Chondrocyte (in vitro differentiated cells): ENCODE measurements at places on chromosomes 7 and 10. TPM values are rescaled to one million over a fixed set of nuclear protein-coding genes. Genes with fewer than 3 reads are reported as not detected.

GRCh38 chr7:141533149-141533949 lies 17.9 kb upstream of the AGK start:
- no peaks in the 10 kb centered on the region for H3K36me3 ChIP-seq
- peak overlapping the region; percentile 22 for H3K27ac ChIP-seq
- peaks cover 22% of the 10 kb centered on the region for H3K27me3 ChIP-seq
- DNase-seq = no peak

- H3K27me3 ChIP-seq = no peaks in the 10 kb centered on the region
- H3K4me3 ChIP-seq = no peak overlapping the region
- H3K4me1 ChIP-seq = peaks cover 23% of the 10 kb centered on the region
- H3K36me3 ChIP-seq = peaks cover 2% of the 10 kb centered on the region
- DNase-seq = no peak
- H3K27ac ChIP-seq = no peak overlapping the region
Observed at GRCh38 chr7:138257459-138258196, 181.4 kb downstream of the AKR1D1 start.

- no peaks in the 10 kb centered on the region for H3K27me3 ChIP-seq
- H3K4me3 ChIP-seq = no peak overlapping the region
- H3K4me1 ChIP-seq = no peaks in the 10 kb centered on the region
- no peak for DNase-seq
- no peaks in the 10 kb centered on the region for H3K36me3 ChIP-seq
Observed at GRCh38 chr7:57423768-57424167, 26.2 kb upstream of the ZNF716 start.

Gene CCDC146
- total RNA-seq = 3.0 to 5.1 TPM (median 3.1 TPM) in 3 replicates

- peaks cover 22% of the 10 kb centered on the region for H3K4me1 ChIP-seq
- peaks cover 34% of the 10 kb centered on the region for H3K36me3 ChIP-seq
Observed at GRCh38 chr7:107967420-107967819, 35.5 kb downstream of the LAMB1 start.

GRCh38 chr7:121343302-121343701 lies 14.5 kb downstream of the WNT16 start:
- no peaks in the 10 kb centered on the region for H3K27me3 ChIP-seq
- no peak overlapping the region for H3K4me3 ChIP-seq
- no peak overlapping the region for H3K27ac ChIP-seq
- peaks cover 10% of the 10 kb centered on the region for H3K4me1 ChIP-seq
- no peak for DNase-seq

Gene HTR7
- total RNA-seq = 0.32 to 0.33 TPM in 2 of 3 replicates, not detected in the other

DNA sequence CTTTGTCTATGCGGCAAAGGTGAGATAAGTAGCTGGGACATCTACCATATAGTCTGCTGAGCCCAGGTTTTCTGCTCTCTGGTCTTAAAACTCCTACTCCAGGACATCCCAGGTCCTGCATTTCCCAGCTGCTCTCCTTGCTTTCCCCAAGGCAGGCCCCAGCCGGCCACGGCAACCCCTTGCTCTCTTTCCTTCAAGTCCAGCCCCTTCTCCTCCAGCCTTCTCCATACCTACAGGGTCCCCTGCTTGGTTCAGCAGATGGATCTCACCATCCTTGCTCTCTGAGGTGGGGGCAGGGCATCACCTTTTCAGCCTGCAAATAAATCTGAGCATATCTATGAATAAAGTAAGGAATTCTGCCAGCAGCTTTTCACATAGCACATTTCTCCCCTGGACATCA lies 8.7 kb downstream of the GIMAP5 start:
- H3K4me1 ChIP-seq = no peaks in the 10 kb centered on the region
- no peaks in the 10 kb centered on the region for H3K36me3 ChIP-seq
- no peak overlapping the region for H3K27ac ChIP-seq
- no peak for DNase-seq
- peaks cover 5% of the 10 kb centered on the region for H3K27me3 ChIP-seq

GRCh38 chr10:13658871-13659685 lies 72.3 kb downstream of the PRPF18 start:
- no peak overlapping the region for H3K4me3 ChIP-seq
- H3K27me3 ChIP-seq = no peaks in the 10 kb centered on the region
- peaks cover 12% of the 10 kb centered on the region for H3K4me1 ChIP-seq
- no peak for DNase-seq
- H3K36me3 ChIP-seq = peaks cover 32% of the 10 kb centered on the region
- no peak overlapping the region for H3K27ac ChIP-seq

DNA sequence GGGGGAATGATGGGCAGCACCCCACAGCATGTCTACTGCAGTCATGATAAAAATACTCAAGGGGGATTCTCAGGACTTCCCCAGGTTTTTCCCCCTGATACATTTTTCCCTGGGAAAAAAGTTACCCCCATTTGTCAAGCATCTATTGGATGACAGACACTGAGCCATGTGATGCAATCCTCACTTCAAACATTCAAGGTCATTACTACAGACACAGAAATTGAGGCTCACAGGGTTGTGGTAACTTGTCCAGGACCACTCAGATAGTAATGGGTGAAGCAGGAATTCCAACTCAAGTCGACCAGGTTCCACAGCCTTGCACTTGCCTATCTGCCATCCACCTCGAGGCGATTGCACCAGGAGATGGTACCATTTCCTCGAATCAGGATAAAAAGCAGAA lies 31.7 kb downstream of the PPP1R3C start:
- H3K27me3 ChIP-seq = no peaks in the 10 kb centered on the region
- peaks cover 71% of the 10 kb centered on the region for H3K4me1 ChIP-seq
- no peak overlapping the region for H3K27ac ChIP-seq
- DNase-seq = no peak
- no peak overlapping the region for H3K4me3 ChIP-seq

Gene SCART1
- total RNA-seq = 2.2 to 6.6 TPM (median 2.4 TPM) in 3 replicates

GRCh38 chr7:98133181-98133580 lies 26.5 kb downstream of the LMTK2 start:
- H3K36me3 ChIP-seq = peaks cover 4% of the 10 kb centered on the region
- H3K27ac ChIP-seq = no peak overlapping the region
- H3K4me3 ChIP-seq = no peak overlapping the region

GRCh38 chr7:50815138-50815537 lies 32.4 kb upstream of the GRB10 start:
- H3K36me3 ChIP-seq = peaks cover 1% of the 10 kb centered on the region
- DNase-seq = no peak
- H3K4me1 ChIP-seq = peaks cover 17% of the 10 kb centered on the region
- H3K27ac ChIP-seq = no peak overlapping the region

Gene VTI1A
- 22.7 to 31.1 TPM (median 23.0 TPM) in 3 replicates for total RNA-seq

Gene ANXA8L1
- 0.27 to 0.97 TPM in 2 of 3 replicates, not detected in the other for total RNA-seq

DNA sequence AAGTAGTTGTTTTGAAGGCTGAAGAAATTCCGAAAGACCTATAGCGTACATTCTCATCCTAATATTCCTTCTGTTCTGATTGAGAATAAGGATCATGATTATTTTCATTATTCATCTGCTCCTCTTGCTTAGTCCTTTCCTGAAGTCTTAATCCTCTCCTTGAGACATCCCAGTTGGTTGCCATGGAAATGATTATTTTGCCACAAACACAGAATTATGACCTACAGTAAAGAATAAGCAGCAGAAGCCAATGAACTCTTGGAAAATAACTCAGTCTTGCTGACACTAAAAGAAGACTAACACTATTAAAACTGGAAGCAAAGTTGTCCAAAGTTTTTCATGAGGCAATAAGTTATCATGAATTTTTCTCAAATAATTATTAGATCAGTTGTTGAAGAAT lies 47.8 kb upstream of the JAZF1 start:
- H3K27ac ChIP-seq = no peak overlapping the region
- no peak for DNase-seq
- no peaks in the 10 kb centered on the region for H3K4me1 ChIP-seq
- no peaks in the 10 kb centered on the region for H3K36me3 ChIP-seq
- H3K27me3 ChIP-seq = no peaks in the 10 kb centered on the region

DNA sequence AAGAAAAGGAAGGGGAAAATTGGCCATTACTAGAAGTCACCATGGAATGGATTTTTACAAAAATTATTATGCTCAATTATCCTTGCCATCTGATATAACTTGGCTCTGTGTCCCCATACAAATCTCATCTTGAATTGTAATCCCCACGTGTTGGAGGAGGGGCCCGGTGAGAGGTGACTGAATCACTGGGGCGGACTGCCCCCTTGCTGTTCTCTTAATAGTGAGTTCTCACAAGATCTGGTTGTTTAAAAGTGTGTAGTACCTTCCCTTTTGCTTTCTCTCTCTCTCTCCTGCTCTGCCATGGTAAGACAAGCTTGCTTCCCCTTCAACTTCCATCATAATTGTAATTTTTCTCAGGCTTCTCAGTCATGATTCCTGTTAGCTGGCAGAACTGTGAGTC lies 1023.6 kb downstream of the XPNPEP1 start:
- no peak overlapping the region for H3K4me3 ChIP-seq
- no peak overlapping the region for H3K27ac ChIP-seq
- H3K36me3 ChIP-seq = no peaks in the 10 kb centered on the region
- H3K27me3 ChIP-seq = no peaks in the 10 kb centered on the region
- no peaks in the 10 kb centered on the region for H3K4me1 ChIP-seq
- DNase-seq = no peak

DNA sequence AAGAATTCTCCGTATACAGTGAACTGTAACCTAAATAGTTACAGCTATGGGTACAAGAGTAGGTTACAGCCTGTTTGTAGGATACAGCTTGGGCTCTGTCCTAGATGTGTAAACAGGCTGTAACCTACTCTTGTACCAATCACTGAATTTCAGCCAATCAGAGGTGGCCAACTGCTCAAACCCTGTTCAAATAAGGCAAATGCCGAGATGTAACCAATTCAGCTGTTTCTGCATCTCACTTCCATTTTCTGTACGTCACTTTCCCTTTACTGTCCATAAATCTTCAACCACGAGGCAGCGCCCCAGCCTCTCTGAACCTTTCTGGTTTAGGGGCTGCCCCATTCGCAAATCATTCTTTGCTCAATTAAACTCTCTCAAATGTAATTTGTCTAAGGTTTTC lies 8.3 kb upstream of the MMP21 start:
- no peak overlapping the region for H3K4me3 ChIP-seq
- no peaks in the 10 kb centered on the region for H3K4me1 ChIP-seq
- no peaks in the 10 kb centered on the region for H3K27me3 ChIP-seq
- DNase-seq = no peak
- no peaks in the 10 kb centered on the region for H3K36me3 ChIP-seq
- H3K27ac ChIP-seq = no peak overlapping the region

GRCh38 chr7:221978-222715 lies 29.8 kb downstream of the FAM20C start:
- H3K4me1 ChIP-seq = peaks cover 15% of the 10 kb centered on the region
- no peak overlapping the region for H3K27ac ChIP-seq
- no peaks in the 10 kb centered on the region for H3K27me3 ChIP-seq
- H3K4me3 ChIP-seq = no peak overlapping the region

DNA sequence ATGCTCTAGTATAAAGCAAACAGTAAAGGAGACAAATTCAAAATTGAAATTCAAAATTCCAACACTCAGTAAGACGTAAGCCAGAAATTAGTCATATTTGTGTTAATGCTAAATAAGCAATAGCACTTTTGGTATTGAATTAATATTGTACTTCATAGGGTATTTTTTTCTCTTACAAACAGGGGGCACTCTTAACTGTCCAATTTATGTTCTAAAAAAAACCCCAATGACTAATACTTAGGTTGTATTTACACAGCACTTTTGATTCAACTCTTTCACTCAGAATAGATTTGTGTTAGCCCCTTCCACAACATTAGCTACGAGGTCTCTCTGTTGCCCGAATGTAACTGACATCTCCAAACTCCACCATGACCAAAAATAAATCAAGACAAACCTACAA lies 284.9 kb upstream of the COBL start:
- H3K27me3 ChIP-seq = no peaks in the 10 kb centered on the region
- no peaks in the 10 kb centered on the region for H3K36me3 ChIP-seq
- no peak overlapping the region for H3K27ac ChIP-seq
- no peak overlapping the region for H3K4me3 ChIP-seq
- no peaks in the 10 kb centered on the region for H3K4me1 ChIP-seq

Gene CLRN3
- not detected in 3 replicates for total RNA-seq

Gene ADIRF
- total RNA-seq = 0.54 to 0.65 TPM in 2 of 3 replicates, not detected in the other

DNA sequence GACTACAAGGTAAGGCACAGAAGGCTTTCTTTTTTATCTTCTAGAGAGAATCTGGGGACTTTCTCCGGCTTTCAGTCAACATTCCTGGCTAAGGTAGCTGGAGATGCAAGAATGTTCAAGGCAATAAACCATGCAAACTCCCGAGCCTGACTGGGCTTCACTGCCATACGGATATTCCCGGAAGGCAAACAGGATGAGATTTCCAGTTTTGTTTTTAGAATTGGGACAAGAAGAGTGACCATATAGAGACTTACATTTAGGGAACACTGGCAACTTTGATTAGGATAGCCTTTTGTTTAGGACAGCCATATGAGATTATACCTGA lies 269 bp downstream of the CALD1 start:
- peaks cover 20% of the 10 kb centered on the region for H3K36me3 ChIP-seq
- DNase-seq = no peak
- H3K4me1 ChIP-seq = peaks cover 25% of the 10 kb centered on the region

- H3K36me3 ChIP-seq = no peaks in the 10 kb centered on the region
- no peaks in the 10 kb centered on the region for H3K27me3 ChIP-seq
- DNase-seq = no peak
Observed at GRCh38 chr7:40643664-40644063, 508.9 kb downstream of the SUGCT start.

DNA sequence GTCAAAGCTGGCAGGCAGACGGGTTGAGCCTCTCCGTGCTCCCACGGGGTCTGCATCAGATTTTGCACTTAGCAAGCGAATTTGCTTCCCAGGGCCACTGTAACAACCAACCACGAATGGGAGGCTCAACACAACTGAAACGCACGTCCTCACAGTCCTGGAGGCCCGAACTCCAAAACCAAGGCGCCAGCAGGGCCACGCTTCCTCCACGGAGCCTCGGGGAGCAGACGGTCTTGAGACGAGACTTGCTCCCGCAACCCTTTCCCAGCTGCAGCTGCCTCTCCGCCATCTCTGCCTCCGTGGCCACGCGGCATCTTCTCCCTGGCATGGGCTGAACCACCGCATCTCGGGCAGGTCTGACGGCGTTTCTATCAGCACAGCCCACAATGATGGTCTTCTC lies 30.2 kb upstream of the INSIG1 start:
- H3K4me1 ChIP-seq = no peaks in the 10 kb centered on the region
- peaks cover 3% of the 10 kb centered on the region for H3K27me3 ChIP-seq
- DNase-seq = peak; percentile 78
- H3K4me3 ChIP-seq = no peak overlapping the region
- H3K36me3 ChIP-seq = no peaks in the 10 kb centered on the region
- H3K27ac ChIP-seq = no peak overlapping the region
